ENCODE measurements at places on chromosomes 13 and 19. TPM values are rescaled to one million over a fixed set of nuclear protein-coding genes. Genes with fewer than 3 reads are reported as not detected.

PPP1R37 gene
- total RNA-seq, result 23.9 TPM

DNA sequence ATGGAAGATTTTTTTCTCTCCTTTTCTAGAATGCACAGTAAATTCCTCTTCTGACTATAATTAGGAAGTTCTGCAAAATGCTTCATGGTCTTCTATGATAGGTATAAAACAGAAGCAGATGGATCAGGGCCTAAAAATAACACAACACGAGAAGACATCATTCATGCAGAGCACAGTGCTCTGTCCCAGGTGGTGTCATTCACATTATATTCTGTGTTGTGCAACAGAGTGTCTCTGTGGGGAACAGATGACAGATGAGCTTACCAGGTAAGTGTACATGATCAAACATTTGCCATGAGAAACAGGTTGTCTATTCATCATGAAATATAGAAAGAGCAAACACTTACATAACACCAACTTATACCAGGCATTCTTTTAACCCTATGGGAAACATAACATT, 288.3 kb downstream of the KCTD12 start:
- H3K27ac ChIP-seq, result no peak overlapping the region
- no peak overlapping the region for H3K4me3 ChIP-seq
- DNase-seq, result no peak
- no peaks in the 10 kb centered on the region for H3K36me3 ChIP-seq

GRCh38 chr13:71274923-71275608, 591.9 kb downstream of the DACH1 start:
- no peaks in the 10 kb centered on the region for H3K4me1 ChIP-seq
- no peak for DNase-seq
- H3K4me3 ChIP-seq, result no peak overlapping the region
- no peak overlapping the region for H3K27ac ChIP-seq
- no peaks in the 10 kb centered on the region for H3K27me3 ChIP-seq

GRCh38 chr13:107715496-107715895, 499.8 kb downstream of the LIG4 start:
- H3K4me1 ChIP-seq, result no peaks in the 10 kb centered on the region
- no peak overlapping the region for H3K4me3 ChIP-seq
- H3K27me3 ChIP-seq, result peaks cover 3% of the 10 kb centered on the region

- no peak overlapping the region for H3K4me3 ChIP-seq
- DNase-seq, result peak; percentile 67
- H3K36me3 ChIP-seq, result no peaks in the 10 kb centered on the region
- H3K27me3 ChIP-seq, result no peaks in the 10 kb centered on the region
- H3K4me1 ChIP-seq, result no peaks in the 10 kb centered on the region
Measured at GRCh38 chr13:111961236-111961635, 105.7 kb upstream of the SOX1 start.

ZNF146 gene
- 69.0 TPM for total RNA-seq

C5AR2 gene
- 0.34 TPM for total RNA-seq

DNA sequence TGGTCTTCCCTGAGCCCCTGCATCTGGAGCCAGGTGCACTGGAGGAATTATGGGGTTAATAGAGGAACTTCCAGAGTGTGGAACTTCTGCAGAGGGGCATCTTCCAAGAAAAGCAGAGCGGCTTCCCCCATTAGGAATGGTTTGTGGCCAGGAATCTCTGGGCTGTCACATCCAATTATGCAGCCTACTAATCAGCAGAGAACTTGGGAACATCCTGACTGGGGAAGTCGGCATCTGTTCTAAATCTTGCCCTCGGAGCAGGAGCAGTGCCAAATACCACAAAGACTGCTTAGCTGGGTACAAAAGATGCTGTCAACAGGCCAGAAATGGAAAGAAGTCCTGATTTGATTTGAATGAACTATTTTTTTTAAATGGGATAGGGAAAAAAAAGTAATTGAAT, 435.1 kb downstream of the ZNF536 start:
- H3K4me3 ChIP-seq, result no peak overlapping the region
- H3K27me3 ChIP-seq, result no peaks in the 10 kb centered on the region
- H3K4me1 ChIP-seq, result no peaks in the 10 kb centered on the region
- H3K27ac ChIP-seq, result no peak overlapping the region
- H3K36me3 ChIP-seq, result no peaks in the 10 kb centered on the region

ZNF93 gene
- 6.1 TPM for total RNA-seq

ZNF544 gene
- total RNA-seq, result 17.4 TPM

SH2D3A gene
- 0.52 TPM for total RNA-seq

- no peak for DNase-seq
- H3K27me3 ChIP-seq, result no peaks in the 10 kb centered on the region
- H3K4me3 ChIP-seq, result no peak overlapping the region
- no peaks in the 10 kb centered on the region for H3K36me3 ChIP-seq
Measured at GRCh38 chr13:24230428-24231072, 70.0 kb downstream of the SPATA13 start.

CFAP97D2 gene
- total RNA-seq, result not detected

Measured in chondrocyte (in vitro differentiated cells).